NCI-H1092 (cell line): ENCODE measurements at places on chromosomes 12 and 14.

GRCh38 chr14:35818346-35819115 is 7.6 kb upstream of the BRMS1L start:
- peak; percentile 7 for DNase-seq

- no peak for DNase-seq
Measured at GRCh38 chr14:91817566-91818325, 49.6 kb downstream of the TC2N start.

GRCh38 chr12:106913456-106913855 is 42.3 kb upstream of the TMEM263 start:
- DNase-seq = no peak

DNA sequence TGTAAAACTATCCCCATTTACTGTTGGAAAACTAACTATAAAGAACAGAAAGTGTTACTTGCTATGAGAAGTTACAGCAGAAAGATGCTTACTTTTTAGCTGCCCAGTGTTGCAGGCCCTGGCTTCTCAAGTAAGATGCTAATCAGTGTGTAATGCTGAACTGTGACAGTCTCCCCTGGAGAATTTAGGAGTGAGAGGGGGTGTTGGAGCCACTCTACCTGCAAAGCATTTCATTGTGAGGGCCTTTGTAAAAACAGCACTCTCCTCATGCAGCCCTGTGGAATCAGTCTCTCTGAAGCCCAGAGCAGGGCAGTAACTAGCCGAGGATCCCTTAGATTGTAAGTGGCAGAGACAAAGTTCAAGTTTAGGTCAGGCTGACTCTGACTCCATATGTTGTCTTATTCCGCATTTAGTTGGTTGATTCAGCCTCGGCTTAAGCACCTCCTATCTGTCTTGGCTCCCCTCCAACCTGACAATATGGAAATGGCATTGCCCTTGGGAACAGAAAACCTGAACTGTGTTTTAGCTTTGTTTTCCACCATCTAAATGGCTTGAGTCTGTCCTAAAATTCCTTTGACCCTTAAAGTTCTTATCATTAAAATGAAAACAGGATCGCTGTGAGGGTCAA is 141.3 kb downstream of the PRKCH start:
- DNase-seq = peak; percentile 12

DNA sequence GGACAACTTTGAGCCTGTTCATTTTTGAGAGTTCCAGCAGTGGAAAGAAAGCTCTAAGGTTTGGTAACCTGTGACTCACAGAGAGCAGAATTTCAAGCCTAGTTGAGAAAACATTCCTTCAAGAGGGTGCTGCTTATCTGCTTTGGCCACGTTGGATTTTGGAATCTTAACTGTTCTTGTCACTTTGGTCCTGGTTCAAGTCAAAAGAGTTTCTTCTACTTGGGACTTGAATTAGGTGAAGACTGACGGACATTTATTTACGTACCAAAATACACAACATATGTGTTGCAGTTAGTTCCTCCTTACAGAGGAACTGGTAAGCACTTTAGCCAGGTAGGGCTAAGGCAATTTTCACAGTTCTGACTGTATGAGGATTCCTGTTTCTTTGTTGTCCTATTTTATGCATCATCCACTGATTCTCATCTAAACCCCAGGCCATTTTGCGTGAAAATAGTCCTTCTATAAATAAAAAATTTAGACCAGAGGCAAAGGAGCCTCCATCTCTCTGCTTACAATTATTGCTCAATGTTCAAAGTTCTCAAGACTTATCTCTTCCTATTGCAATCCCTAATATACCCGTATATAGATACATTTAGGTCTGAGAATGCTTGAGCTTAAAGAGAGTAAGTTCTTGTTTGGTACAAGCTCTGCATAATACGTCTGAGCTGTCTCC is 580.9 kb downstream of the DIO2 start:
- DNase-seq = no peak

DNA sequence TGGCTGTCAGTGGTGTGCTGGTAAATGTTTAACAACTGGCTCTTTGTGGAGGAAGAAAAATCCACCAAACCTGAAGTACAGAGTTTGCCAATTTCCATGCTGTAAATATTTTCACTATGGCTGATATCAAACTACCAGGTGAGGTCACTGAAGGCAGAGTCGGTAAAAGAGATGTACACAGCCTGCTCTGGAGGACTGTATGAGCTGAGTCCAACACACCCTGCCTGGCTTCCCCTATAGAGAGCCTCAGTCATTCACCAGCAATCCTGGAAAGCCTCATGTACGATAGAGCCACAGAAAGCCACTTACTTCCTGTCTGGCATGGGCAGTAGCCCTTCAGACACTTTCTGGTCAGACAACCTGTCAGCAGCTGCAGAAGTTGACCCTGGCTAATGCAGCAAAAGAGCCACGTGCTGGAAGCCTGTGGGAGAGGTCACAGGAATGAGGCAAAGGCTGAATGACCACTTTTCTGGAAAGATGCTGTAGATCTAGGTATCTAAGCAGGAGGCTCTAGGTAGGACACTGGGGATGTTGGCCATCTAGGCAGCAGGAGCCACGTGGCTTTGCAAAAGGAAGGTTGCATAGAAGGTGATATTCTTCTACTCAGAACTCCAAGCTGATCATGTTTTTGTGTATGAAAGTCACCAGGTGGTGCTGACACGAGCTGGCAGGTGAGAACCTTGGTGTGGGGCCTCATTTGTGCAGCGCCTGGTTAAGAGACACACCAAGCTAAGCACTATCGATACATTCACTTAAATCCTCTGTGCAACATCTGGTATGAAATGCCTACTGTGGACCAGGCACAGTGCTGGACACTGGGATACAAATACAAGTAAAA is 553.9 kb downstream of the VRK1 start:
- DNase-seq = no peak

DNA sequence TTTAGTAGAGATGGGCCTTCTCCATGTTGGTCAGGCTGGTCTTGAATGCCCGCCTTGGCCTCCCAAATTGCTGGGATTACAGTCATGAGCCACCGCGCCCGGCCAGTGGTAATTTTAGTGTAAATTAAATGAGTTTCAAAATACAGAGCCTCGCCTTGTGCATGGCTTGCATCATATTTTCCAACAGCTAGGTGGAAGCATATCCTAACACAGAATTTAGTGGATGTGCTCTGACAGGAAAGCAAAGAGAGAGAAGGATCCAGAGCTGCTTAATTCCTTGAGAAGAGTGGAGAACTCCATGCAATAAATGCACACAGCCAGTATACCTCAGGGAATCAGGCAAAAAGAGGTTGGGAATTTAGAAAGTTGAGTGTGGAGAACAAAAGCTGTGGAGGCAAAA is 2.5 kb downstream of the OR6C2 start:
- no peak for DNase-seq

DNA sequence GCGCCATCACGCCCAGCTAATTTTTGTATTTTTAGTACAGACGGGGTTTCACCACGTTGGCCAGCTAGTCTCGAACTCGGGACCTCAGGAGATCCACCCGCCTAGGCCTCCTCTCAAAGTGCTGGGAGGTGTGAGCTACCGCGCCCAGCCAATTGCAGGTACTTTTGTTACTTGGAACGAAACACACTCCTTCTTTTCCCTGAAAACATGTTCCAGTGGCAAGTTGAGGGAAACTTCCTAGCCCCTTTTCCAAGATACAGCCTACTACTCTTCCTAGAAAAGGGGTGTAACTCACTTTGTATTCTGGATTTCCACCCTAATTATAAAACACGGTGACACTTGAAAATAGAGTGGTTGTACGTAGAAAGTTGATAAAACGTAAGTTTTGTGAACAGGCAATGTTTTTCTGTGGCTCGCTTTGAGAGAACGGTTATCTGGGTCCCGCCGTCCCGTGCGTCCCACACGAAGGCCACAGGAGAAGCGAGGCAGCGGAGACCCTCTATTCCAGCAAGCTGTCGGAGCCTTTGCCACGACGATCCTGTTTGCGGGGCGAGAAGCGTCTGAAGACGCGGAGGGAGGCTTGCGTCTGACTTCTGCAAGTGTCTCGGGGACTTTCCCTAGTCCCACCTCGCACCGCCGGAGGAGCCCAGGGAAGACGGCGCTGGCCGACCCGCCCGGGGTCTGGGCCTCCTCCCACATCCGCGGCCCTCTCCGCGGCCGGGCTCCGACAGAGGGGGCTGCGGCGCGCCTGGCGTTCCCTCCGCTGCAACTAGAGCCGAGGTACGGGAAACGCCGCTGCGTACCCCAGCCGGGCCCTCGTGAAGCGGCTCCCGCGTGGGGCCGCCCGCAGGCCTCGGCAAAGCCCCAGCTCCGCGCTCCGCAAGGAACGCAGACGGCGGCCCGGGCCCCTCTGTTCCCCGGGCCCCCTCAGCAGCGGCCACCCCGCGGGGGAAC is 745 bp downstream of the CDCA4 start:
- no peak for DNase-seq

DNA sequence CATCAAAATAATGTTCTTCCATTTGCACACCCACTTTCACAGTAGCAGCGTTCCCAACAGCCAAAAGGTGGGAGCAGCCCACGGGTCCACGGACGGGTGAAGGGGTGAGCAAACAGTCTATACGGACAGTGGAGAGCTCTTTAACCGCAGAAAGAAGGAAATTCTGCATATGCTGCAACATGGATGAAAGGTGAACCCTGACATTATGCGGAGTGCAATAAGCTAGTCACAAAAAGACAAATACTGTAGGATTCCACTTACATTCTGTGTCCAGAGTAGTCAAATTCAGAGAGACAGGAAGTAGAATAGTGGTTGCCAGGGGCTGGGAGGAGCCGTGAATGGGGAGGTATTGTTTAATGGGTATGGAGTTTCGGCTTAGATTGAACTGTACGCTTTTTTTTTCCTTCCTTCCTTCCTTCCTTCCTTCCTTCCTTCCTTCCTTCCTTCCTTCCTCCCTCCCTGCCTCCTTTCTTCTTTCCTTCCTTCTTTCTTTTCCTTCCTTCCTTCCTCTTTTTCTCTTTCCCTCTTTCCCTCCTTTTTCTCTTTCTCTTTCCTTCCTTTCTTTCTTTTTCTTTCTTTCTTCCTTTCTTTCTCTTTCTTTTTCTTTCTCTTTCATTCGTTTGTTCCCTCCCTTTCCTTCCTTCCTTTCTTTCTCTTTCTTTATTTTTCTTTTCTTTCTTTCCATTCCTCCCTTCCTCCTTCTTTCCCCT is 15.8 kb upstream of the ANKRD9 start:
- peak; percentile 21 for DNase-seq

- peak; percentile 30 for DNase-seq
Measured at GRCh38 chr14:104387022-104388010, 192.2 kb upstream of the C14orf180 start.

DNA sequence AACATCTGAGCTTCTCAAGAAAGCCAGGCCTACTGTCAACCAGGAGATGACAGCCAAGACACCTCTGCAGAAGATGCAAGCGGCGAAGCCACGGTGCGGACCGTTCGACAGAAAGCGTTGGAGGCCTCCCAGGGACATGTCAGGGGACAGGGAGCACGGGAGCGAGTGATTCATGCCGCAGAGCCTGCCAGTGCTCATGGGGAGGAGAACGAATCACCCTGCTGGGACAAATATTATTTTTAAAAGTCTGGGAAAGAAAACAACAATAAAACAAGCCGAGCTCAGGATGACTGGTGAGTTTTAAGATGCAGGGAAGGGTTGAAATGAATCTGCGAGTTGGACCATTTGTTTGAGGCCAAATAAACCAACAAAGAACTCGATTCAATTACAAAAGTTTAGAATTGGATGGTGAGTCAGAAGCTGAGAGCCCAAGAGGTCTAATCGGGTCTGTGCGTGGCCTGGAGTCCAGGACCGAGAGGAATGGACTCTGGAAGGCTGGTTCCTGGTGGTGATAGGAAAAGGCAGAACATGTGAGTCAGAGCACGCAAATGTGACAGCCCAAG is 91.0 kb downstream of the RBM19 start:
- DNase-seq = no peak

DNA sequence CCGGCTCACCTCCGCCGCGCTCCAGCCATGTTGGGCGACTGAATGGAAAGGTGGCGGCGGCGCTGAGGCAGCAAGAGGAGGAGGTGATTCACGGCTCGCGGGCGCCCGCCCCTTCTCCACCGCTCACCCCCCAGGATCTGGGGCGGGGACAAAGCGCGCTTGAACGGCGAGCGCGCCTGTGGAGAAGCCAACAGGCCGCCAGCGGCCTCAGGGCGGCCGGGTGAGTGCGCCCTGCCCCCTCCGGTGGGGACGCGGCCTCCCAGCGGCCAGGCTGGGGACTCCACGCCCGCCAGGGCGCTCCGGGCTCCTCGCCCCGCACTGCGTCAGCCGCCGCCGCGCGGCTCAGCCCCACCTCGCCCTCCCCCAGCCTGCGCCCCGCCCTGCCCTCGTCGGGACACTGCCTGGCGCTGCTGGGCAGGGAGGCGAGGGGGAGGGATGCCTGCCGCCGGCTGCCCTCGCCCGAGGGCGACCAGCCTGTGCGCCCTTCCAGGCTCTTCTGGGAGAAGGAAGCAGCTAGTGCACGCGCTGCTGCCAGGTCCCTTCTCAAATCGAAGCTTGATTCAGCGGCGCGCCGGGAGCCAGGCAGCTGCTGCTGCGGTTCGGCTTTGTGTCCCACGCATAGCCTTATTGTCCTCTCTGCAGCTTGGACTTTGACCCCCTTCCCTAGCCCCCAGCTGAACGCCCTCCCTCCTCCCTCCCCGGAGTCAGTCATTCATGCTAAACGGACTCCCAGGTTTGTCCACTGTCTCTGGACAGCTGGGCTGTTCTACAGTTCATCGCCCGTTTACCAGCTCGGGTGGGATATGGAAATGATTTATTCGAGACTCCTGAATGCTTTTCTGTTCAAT is at the start of gene KIF21A:
Gene KIF21A (minus strand): TSS at position 40 of the 848 bp plus-strand sequence. CDS start 150 bp downstream, outside the sequence.
- DNase-seq = peak; percentile 90

DNA sequence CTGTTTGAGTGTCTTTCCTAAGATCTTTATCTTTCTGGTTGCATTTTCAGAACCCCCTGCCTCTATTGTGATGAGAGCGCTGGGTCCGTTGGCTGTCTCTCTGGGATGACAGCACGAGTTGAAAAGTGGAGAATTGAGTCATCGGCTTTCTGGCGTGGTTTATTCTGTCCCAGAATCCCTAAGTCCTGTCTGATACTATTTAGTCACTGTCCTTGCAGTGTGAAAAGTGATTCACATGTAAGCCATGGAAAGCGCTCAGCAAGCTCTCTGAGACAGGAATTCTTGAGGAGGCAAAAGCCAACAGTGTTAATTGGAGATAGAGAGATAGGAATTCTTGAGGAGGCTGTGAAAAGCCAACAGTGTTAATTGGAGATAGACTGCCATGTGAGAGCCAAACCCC is 121.7 kb downstream of the CHST11 start:
- no peak for DNase-seq

GRCh38 chr12:19311165-19311564 is 128.1 kb upstream of the AEBP2 start:
- DNase-seq = no peak

GRCh38 chr12:114241973-114242434 is 163.9 kb downstream of the TBX5 start:
- DNase-seq = no peak

DNA sequence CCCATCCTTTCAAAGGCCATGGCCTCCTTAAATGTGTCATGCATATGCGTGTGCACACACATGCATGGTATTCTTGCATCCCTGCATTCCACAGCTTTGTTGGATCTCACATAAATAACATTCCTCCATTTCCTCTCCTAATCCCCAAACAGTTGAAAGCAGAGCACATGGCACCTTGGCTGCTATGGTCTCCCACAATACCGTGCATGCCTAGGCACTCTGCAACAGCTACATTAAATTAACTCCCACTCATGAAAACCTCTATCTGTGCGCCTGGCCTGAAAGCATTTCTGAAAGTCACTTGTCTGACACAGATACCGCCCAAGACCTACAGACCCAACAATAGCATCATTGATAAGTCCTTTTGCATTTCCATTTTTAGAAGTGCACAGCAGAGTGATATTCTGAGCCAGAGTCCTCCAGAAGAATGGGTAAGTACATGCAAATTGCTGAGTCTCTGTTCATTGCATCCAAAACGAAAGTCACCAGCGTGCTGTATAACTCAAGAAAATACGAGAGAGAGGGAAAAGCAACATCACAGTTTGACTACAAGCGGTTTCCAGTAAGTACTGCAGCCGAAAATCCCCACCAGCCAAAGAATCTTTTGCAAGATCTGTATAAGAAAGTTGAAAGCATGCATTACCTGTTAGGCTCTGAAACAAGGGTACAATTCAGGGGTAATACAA is 436 bp downstream of the ASB2 start:
- no peak for DNase-seq
